ENCODE measurements at places on chromosomes 12 and 14.

DNA sequence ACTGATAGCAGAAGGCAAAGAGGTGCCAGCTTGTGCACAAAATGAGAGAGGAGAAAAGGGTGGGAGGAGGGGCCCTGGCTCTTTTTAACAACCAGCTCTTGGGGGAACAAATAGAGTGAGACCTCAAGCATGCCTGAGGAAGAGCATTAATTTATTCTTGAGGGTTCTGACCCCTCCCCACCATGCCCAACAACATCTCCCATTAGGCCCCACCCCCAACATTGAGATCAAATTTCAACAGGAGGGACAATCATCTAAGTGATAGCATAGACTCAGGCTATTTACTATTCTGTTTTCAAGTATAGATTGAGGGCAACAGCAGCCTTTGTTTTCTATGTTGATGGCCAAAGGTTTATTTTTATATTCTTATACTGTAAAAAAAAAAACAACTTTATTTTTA, 59.7 kb downstream of the FUT8 start:
- DNase-seq: no peak

DNA sequence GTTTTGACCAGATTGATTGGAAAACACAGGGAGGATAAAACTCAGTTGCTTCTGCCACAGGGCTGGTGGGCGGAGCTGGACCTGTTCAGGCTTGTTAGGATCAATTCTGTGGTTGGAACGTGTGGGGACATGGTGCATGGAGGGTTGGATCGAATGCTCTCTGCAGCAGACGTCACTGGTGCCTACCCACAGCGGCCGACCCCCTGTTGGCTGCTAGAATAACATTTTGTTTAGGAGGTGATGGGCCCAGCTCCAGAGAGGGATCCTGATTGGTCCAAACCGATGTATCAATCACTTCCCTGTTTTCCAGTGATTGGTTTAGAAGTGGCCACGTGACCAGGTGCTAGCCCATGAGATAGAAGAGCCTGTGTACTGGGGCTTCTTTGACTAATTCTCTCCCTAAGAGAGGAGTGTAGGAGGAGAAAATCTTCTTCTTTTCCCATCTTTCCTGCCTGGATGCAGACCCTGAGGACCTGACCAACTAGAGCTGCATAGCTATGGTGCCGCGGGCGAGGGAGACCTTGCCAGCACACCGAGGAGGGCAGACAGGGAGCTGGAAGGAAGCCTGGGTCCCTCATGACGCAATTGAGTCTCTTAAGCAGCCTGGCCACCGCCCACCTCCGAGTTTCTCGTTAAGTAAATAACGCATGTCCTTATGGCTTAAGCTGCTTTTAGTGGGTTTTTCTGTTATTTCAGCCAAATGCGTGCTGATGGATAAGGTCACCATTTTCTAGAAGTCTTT, 163.5 kb downstream of the AACS start:
- no peak for DNase-seq

- DNase-seq: peak; percentile 30
These were observed 687 bp downstream of the RAB35 start for GRCh38 chr12:120115692-120116440.

- no peak for DNase-seq
These were observed 27.0 kb downstream of the PDE6H start for GRCh38 chr12:14999695-15000365.

DNA sequence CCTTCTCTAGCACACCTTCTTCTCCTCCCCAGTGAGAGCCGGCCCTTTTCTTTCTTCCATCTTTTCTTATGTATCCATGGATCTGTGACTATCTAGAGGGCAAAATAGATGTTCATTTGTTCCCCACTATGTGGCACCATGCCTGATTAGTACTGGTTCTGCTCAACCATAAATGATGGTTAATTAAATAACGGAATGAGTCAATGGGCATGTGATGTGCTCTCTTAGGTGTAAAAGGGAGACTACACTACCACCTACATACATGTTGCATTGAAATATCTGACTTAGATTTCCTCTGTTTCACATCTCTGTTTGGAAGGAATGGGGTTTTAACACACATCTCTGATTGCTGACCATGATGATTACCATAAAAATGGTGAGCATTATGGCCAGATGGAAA, 116.5 kb downstream of the BTG1 start:
- DNase-seq: no peak

GRCh38 chr12:25421651-25422167, 131.4 kb downstream of the LMNTD1 start:
- no peak for DNase-seq

DNA sequence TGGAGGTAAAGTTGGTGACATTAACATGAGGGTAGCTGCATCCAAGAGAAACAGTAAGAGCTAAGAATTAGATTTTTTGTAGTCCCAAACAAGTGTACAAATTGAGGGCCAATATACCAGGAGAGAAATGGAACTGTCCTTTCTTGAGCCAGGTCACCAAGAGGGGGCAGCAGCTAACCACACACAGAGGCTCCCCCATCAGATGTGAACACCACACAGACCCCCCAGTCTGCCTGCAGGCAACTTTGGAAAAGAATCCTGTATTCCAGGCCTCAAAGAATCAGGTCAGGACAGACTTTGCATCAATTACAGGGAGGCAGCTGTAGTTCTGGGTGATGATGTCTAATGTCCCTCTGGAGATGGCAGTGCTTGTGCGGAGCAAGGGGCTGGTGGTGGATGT, 77.9 kb downstream of the SPTB start:
- DNase-seq: no peak

GRCh38 chr14:70281939-70282338, 77.5 kb downstream of the COX16 start:
- no peak for DNase-seq

- DNase-seq: peak; percentile 71
These were observed 29.3 kb upstream of the KLRF1 start for GRCh38 chr12:9797722-9798619.

- DNase-seq: no peak
These were observed 267.3 kb downstream of the AKAP6 start for GRCh38 chr14:32596390-32596789.

DNA sequence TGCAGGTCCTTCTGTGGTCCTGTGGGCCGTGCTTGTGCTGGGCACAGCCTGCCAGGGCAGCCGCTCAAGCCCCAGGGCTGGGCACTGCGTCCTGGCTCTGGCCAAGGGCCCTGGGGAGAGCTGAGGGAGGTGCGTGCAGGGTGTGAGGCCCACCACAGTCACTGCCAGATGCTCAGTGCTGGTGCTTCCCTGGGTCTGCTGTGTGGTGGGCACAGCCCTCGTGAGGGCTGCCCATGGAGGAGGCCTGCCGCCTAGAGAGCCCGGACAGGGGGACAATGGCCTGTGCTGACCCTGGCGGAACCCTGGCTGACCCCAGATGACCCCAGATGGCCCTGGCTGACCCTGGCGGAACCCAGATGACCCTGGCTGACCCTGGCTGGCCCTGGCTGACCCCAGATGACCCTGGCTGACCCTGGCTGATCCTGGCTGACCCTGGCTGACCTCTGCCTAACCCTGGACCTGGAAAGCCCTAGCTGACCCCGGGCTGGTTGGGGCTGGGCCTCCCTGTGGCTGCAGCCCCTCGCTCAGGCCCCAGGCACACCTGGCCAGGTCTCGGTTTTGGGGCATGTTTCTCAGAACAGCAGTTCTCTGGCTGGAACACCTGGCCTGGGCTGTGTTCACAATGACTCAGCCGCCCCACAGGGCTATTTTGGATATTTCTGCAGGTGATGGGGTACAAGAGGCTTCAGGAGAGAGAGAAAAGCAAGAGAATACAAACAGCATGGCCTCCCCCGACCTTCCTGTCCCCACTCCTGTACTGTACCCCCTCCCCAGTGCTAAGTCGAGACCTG, 55.4 kb downstream of the TMEM121 start:
- no peak for DNase-seq

GRCh38 chr12:94571556-94571955, 78.8 kb downstream of the TMCC3 start:
- no peak for DNase-seq

- DNase-seq: no peak
These were observed 31.2 kb upstream of the FOS start for GRCh38 chr14:75247286-75247922.

DNA sequence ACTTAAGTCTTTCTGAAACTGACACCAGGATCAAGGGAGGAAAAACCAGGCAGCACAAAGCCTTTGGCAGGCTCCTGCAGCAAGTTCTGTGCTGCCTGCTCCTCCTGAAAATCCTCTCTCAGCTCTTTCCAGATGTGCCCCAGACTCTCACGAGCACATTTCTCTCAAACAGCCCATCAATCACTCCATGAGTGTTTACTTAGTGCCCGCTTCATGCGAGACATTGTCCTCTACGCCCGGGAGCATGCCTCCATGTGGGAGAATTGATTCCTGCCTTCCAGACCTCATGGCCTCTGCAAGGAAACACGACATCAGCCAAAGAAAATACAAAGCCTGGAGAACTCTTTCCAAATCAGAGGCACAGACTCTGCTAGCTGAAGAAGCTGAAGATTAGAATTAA, 46.5 kb upstream of the TSPAN11 start:
- DNase-seq: no peak
